COLO829 (cell line): ENCODE measurements at places on chromosomes 16 and 17.
A peak's percentile ranks its signal among the peaks of the same experiment; 100 is the strongest.

GRCh38 chr16:3458278-3458851 is 14.9 kb downstream of the NAA60 start:
- no peak for DNase-seq

GRCh38 chr16:11078812-11079459 is 134.6 kb downstream of the CLEC16A start:
- DNase-seq = no peak

GRCh38 chr17:17109256-17109655 is 67.0 kb downstream of the MPRIP start:
- no peak for DNase-seq

DNA sequence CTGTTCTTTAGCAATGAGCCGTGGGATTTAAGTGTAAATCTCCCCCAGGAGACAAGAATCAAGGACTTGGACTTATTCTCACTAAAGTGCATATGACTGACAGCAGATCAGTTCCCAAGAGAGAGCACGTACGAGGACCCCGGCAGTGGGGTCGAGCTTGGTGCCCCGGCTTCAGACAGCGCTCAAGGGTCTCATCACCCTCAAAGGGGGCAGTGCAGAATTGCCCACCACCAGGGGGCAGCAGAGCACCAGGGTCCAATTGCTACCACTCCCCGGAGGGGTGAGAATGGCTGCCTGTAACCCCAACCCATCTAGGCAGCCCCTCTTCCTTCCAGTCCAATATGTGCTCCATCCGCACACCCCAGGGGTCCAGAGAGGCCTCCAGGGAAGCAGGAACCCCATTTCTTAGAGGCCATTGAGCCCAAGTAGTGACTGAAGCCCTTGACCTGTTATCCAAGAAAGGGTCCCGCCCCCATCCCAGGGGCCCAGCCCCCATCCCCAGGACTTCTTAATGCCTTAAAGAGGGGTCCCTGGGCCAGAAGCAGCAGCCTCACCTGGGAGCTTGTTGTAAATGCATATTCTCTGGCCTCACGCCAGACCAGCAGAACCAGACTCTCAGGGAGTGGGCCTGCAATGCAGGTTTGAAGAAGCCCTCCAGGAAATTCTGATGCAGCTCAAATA is 86.1 kb downstream of the ZDHHC7 start:
- peak; percentile 8 for DNase-seq

GRCh38 chr17:50314456-50315011 is 31.4 kb upstream of the XYLT2 start:
- no peak for DNase-seq

DNA sequence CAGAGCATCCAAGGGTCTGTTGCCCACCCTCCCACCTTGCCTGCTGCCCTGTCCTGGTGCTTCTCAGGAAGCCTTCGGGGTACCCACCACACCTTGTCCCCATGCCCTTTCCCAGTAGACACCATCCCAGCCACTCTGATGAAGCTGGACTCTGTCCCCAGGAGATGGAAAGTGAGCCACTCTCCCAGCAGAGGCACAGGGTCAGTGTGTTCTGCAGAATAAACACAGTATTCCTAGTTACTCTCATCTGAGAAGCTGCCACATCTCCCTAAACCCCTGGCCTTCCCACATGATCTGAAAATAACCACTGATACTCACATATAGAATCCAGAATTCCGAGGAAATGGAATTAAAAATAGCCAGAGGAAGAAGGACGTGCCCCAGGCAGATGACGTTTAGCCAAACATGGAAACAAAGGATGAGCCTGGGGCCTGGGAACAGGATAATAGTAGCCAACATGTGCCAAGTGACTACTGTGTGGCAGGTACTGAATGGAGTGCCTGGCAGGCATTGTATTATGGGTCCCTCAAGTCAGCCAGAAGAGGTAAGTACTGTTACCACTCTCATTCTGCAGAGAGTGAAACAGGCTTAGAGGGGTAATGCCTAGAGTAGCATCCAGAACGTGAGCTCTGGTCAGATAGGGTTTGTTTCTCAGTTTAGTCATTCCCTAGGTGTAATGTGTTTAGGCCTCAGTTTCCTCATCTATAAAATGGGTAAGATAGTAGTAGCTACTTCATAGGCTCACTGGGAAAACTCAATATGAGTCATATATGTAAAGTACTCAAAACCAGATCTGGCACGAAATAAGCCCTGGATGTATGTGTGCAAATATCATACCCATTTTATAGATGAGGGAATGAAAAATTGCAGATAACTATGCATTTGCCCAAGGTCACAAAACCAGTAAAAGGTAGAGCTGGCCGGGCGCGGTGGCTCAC is 20.8 kb upstream of the PEMT start:
- no peak for DNase-seq

GRCh38 chr17:63295288-63295687 is 150.8 kb downstream of the CYB561 start:
- DNase-seq = peak; percentile 74

- DNase-seq = no peak
Measured at GRCh38 chr16:54363766-54364165, 77.2 kb upstream of the IRX3 start.
